ENCODE measurements at places on chromosomes 3 and 15.

- no peak for DNase-seq
Measured at GRCh38 chr3:64214381-64215018, 10.8 kb downstream of the PRICKLE2 start.

DNA sequence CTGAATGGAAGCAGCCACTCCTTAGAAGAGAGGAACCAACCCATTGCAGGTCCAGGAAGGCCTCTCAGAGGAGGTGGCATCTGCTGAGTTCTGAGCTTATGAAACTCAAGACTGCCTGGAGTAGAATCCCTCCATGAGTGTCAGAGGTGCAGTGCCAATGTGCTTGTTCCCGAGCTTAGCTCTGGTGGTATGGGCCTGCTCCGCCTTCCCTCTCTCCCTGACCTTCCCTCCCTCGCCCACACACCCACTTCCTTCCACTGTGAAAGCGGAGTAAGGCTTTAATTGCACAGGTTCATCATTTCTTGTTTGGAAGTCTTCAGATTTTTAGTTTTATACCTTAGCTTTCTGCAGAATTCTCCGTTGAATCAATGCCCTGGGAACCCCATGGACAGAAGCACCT lies 208.0 kb upstream of the BHLHE40 start:
- DNase-seq, result no peak

GRCh38 chr3:11555211-11555782 lies 88.4 kb downstream of the VGLL4 start:
- DNase-seq, result no peak

GRCh38 chr15:80822256-80822655 lies 43.1 kb downstream of the CEMIP start:
- no peak for DNase-seq

DNA sequence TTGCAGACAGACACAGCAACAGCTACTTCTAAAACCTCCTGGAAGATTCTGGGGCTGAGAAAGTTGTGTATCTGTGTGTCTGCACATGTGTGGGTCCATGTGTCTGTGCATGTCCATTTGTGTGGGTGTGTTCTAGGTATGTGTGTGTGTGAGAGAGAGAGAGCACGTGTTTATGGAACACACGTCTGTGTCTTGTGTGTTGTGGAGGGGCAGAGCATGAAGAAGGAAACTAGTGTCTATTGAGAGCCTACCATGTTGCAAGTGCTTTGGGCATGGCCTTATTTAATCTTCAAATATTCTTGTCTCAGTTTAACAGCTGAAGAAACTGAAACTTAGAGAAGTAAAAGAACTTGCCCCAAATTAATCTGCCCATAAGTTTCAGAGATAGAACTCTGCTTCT lies 327.5 kb downstream of the UACA start:
- DNase-seq, result no peak

DNA sequence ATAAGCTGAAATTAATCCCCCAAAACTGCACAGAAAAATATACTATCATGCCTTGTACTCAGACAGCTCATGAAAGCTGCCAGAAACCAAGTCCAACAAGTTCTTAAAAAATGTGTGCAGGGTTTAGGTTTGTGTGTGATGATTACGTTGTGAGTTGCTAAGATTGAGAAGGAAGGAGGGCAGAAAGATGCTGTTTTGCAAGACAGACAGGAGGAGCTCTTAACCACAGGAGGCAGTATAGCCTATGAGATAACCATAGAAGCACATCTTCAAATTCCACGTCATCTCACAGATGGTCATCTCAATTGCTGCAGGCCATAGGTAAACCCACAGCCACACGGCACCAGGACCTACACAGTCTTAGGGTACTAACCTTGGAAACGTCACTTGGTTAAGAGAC lies 191.9 kb downstream of the STT3B start:
- no peak for DNase-seq

GRCh38 chr15:67670647-67671305 lies 128.3 kb downstream of the MAP2K5 start:
- no peak for DNase-seq

DNA sequence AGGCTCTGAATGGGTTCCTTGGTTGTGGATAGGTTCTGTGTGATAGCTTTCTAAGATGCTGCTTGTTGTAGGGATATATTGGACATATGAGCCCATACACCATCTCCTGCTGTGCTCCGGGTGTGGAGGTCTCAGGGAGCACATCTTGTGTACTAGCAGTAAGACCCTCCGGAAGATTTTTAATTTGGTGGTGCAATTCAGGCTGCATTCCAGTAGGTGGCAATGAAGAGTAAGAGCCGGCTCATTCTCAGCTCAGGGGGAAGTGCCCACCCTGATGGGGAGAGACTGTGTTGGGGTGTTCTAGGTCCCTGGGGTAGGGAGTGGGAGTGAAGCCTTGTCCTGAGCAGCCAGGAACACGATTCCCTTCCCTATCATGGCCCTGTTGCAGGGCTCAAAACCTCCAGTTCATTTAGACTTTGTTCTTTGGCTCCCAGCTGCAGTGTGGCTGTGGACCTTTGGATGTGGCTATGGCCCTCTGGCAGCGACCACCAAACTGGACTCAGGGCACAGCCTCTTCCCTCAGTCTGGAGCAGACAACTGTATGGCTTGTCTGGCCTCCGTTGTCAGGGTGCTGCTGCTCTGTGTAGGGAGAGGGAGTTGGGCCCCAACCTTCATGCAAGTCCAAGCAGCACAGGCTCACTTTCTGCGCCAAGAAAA lies 104.7 kb downstream of the UNC13C start:
- DNase-seq, result no peak

GRCh38 chr3:134404366-134404885 lies 30.2 kb upstream of the AMOTL2 start:
- DNase-seq, result no peak

DNA sequence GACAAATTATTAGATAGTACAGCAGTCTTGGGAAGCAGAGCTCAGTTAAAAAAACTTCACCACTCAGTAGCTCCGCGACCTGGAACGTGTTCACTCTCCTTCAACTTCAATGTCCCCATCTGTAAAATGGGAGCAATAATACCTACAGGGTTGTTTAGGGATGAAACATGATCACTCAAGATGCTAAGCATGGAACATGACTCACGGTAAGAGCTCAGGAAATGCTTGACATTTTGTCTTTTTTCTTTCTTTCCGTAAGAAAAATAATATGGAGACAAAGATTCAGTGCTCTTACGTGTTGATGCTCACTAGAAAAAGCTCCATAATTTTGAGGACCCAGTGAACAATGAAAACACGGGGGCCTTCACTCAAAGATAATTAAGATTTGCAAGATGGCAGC lies 606.7 kb upstream of the MDFIC2 start:
- no peak for DNase-seq

- DNase-seq, result no peak
Measured at GRCh38 chr3:99891610-99892285, 74.1 kb downstream of the CMSS1 start.

DNA sequence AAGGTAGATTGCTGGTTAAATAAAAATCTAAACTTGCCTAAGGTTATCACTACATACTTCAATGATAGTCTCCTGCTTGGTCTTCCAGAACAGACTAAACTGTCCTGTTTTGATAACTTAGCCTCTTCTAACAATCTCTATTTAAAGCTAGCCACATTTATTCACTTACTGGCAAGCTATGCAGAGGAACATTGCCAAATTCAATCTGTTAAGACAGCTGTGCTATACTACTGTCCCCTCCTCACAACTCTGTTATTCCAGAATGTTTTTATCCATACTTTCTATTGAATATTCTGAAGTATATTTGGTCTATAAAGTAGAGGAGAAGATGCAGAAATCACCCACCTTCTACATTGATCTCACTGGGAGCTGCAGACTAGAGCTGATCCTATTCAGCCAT lies 594.0 kb upstream of the CCDC54 start:
- no peak for DNase-seq

DNA sequence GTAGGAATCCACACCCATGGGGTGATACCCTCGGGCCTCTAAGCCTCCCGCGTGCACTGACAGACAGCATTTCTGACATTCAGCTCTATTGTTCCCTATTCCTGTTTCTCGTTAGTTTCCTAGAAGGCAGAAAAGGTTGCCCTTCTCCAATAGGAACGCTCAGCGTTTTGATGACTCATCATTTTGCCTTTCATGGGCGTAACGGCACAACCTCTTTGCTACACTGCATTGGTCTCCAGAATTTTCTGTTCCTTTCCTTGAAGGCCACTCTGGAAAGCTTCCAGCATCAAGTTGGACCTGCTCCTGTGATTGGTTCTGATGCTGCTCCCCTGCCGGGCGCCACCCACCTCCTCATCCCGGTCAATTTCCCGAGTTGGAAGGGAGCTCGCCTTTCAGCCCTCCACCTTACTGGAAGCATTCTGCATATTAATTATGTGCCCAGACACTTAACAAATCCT lies 13.0 kb upstream of the TNK2 start:
- no peak for DNase-seq

DNA sequence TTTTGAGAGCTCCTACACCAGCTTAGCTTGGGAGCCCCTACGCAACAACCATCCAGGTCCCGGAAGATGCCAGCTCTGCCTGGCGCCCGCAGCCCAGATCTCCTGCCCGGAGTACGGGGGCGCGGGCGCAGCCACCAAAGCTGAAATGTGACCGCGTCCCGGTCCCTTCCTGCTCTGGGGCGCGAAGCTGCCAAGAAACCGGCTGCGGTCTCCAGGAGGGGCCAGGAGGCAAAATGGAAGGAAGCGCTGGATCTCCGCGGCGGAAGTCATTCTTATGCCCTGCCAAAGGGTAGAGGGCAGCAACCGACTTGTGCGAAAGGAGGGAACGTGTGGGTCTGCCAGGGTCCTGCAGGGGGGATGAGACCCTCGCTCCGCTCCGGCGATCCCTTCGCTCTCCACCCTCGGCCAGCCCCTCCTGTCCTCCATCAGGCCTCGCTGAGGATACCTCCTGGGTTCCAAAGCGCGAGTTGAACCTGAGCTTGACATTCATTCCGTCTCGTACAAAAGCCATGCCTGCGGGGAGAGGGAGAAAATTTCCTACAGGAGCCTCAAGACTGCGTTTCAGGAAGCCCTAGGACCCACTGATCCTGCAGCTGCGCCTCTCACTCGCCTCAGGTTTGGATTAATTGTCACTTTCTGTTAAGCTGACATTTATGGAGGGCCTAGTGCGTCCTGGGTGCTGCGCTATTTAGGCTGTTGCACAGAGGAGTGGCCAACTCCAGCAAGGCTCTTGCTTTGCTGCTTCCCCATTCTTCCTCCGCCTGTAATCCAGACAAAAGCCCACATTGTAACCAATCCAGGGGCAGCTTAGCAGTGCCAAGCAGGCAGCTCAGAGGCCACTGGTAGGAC lies 98.3 kb upstream of the VGLL3 start:
- no peak for DNase-seq

GRCh38 chr3:159583662-159584061 lies 405.0 kb upstream of the IL12A start:
- no peak for DNase-seq
